ENCODE measurements at places on chromosomes 11 and 22.

DNA sequence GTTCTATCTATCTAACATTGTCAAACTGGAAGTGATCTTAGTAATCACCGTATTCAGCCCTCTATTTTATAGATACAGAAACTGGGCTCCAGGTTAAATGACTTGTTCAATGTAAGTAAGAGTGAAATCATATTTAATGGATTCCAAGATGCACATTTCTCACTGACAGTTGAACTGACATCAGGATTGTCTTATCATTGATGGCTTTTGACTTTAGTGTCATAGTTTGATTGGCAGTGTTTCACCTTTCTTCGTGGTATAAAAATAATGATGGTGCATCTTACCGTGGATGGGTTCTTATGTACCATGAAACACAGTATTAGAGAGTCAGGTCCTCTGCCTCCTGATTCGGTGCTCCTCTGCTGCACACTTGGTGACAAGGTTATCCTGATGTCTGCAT is 123.1 kb downstream of the NCAM1 start:
- DNase-seq = no peak

DNA sequence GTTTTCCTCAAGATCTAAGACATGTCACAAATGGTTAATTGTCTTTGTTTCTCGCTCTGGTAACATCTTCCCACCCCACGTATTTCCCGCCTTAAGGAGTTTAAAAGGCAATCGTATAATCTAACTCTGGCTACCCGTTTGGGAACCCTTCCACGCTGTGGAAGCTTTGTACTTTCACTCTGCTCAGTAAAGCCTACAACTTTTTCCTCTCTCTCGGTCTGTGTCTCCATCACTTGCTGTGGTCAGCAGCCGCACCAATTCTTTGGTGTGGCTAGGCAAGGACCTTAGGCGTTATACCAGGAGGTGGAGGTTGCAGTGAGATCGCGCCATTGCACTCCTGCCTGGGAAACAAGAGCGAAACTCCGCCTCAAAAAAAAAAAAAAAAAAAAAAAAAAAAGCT is 1430.1 kb downstream of the LRRC4C start:
- DNase-seq = no peak

DNA sequence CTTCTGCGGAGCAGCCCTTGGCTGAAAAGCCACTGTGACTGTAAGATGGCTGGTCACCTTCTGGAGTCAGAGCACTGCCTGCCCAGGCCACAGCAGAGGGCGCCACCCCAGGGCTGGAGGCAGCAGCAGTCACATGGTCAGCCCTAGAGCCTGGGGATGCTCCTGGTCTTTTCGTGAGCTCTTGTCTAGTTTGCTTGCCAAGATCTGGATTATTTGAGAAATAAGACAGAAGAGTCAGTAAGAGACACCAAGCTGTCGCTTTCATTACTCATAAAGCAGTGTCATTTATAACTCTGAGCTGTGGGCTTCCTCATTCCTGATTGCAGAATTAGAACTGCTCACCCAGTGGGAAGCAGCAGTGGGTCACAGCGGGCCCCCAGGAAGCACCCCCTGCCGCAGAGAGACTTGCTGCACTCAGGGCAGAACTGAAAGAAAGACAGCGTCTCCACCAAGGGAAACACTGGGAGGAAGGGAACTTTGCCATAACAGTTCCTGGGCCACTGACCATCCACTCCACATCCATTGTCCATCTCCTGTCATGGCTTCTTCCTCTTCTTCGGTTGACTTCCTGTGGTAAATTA is 56.7 kb downstream of the PPP6R2 start:
- DNase-seq = no peak

GRCh38 chr11:77065878-77066228 is 918 bp upstream of the CAPN5 start:
- DNase-seq = no peak

DNA sequence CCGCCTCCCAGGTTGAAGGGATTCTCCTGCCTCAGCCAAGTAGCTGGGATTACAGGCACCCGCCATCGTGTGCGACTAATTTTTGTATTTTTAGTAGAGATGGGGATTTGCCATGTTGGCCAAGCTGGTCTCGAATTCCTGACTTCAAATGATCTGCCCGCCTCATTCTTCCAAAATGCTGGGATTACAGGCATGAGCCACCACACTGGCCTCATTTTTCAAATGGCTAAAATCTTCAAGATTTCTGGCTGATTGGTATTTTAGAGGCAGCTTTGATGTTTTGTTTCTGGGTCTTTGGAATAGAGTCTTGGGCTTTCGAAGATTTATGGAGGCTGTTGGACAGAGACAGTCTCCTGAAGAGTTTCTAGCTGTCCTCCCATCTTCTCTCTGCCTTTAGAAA is 5.8 kb upstream of the SLC3A2 start:
- no peak for DNase-seq

GRCh38 chr11:8025816-8026215 is 38.7 kb downstream of the EIF3F start:
- DNase-seq = no peak

- DNase-seq = no peak
These were observed 699.0 kb downstream of the ETS1 start for GRCh38 chr11:127888386-127888785.

GRCh38 chr11:84882056-84882455 is 745.1 kb downstream of the DLG2 start:
- DNase-seq = no peak

- DNase-seq = no peak
These were observed 2.3 kb downstream of the ACY3 start for GRCh38 chr11:67648140-67648795.

DNA sequence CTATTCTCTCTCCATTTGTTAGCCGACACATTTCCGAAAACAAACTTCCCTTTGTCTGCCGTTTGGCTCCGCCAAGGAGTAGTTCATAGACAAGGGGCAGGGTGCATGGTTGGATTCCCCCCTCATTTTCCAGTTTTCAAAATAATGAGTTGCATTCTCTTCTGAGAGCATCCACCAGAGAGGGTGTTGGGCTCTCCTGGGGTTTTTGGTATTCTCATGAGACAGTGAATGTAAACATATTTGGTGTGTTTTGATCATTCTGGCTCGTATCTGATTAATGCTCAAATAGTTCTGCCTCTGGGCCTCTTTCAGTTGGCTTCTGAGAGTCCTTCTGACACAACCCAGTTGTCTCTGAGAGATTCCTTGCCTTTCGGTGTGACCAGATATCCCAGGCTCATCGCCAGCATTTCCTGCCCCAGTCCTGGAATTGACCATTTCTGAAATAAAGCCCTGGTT is 21.7 kb downstream of the GRAMD4 start:
- DNase-seq = no peak

DNA sequence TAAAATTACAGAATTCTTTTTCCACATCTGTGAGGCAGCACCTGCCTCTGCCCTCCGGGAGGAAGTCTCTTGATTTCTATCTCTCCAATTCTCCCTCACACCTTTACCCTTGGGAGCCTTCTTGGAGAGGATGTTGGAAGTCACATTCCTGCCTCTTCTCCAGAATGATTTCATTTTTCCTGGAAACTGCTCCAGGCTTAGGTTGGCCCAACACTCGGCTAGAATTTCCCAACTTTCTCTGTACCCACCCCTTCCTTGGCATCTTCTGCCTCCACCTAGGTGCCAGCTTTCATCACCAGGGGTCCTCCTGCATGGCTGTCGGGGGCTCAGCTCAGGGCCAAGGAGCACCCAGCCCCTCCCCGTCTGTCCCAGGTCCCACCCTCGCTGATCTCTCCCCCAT is 43.2 kb downstream of the SLCO2B1 start:
- DNase-seq = no peak

DNA sequence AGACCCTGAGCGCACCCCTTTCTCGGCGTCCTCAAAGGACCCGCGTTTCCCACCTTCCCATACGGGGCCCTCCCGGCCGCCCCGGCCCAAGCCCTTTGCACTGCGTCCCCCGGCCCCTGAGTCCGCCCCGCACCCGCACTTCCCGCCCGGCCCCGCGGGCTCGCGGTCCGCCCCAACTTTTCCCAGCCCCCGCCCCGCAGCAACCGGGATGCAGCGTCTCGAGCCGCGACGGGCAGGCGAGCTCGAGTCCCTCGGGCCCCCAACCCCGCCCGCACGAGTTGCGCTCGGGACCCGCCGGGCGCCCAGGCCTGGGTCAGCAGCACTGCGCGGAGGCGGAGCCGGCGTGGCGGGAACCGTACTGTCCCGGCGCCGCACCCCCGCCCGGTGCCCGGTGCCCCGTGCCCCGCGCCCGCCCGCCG is 371 bp downstream of the SMCO4 start:
- DNase-seq = no peak

GRCh38 chr22:30277547-30278344 is 11.1 kb upstream of the OSM start:
- DNase-seq = no peak

DNA sequence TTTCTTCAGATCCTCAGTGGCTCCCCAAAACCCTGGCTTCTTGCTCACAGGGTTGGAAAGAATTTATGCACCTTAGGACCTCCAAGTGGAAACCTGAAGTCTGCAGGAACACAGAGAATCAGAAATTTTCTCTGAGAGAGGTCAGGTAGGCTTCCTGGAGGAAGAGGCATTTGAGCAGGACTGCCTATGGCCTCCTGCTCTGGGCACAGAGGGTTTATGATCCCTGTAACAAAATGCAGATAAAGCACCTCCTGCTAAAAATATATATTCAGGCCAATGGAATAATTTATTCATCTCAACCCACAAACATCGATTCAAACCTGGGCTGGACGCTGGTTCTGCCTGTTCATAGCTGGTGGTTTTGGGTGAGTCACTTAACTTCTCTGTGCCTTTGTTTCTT is 68.1 kb upstream of the FGF3 start:
- no peak for DNase-seq

GRCh38 chr11:74256378-74257133 is 54.9 kb downstream of the P4HA3 start:
- DNase-seq = no peak

- DNase-seq = no peak
These were observed 59.6 kb downstream of the ZNRF3 start for GRCh38 chr22:28942801-28943500.

DNA sequence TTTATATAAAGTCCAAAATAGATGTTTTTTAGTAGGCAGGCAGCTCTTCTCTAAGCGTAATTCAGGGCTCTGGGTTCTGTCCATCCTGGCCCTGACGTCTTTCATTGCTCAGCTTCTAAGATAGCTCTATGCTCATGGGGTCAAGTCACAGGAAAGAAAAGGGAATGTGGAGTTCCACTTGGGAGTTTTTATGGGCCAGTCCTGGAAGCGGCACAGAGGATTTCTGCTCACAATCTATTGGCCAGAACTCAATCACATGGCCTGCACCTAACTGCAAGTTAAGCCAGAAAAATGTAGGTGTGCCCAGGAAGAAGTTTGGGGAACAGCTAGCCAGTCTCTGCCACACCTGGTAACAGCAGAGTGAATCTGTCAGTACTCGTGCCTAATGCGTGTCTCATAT is 7.4 kb upstream of the ZBTB16 start:
- DNase-seq = no peak

GRCh38 chr11:47376525-47377371 is 1.6 kb downstream of the SPI1 start:
- no peak for DNase-seq

DNA sequence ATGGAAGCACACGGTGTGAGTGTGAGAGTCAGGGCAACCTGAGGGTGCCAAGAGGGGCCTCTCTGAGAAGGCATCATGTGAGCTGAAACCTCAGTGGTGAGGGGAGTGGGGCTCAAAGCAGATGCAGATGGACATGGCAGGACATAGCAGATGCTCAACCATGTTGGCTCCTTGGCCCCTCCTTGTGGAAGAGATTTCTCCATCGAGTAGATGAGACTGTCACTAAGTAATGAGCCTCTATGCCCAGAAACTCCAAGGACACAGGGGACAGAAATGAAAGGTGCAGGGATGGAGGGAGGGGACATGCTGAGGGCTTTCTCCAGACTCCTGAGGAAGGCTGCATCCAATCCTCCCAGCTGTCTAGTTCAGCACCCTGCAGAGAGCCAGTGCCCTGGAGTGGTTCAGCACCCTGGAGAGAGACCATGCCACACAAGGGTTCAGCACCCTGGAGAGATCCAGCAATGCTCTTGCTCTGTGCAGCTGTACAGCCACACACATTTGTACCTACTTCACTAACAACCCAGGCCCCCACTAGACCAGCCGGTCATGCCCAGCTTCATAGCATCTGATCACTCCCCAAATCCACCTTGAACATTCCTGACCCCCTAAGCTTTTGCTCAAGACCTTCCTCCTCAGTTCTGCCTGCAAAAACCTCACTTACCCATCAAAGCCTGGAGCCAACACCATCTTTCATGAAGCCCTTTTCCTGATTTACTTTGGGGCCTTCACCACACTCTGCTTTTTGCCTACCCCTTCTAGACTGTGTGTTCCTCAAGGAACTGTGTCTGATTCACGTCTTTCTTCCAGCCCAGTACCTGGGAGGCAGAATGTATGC is 252.0 kb downstream of the CTTN start:
- no peak for DNase-seq

DNA sequence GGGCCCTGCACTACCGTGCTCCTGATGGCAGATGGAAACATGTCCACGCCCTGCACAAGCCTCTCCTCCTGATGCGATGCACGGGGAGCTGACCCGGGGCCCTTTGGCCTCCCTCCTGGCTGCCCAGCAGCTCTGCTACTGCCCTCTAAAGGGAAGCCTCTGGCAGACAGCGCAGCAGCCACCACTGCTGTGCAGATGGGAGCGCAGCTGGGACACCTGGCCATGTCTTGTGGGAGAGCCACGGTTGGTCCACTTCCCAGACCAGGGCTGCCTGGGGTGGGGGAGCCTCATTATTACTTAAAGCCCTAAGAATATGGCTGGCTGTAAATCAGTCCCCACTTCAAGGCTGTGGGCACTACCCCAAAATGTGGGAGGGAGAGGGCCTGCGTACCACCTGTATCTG is 38.3 kb downstream of the TBX1 start:
- no peak for DNase-seq

GRCh38 chr22:41739576-41739975 is 40.3 kb downstream of the MEI1 start:
- DNase-seq = no peak

DNA sequence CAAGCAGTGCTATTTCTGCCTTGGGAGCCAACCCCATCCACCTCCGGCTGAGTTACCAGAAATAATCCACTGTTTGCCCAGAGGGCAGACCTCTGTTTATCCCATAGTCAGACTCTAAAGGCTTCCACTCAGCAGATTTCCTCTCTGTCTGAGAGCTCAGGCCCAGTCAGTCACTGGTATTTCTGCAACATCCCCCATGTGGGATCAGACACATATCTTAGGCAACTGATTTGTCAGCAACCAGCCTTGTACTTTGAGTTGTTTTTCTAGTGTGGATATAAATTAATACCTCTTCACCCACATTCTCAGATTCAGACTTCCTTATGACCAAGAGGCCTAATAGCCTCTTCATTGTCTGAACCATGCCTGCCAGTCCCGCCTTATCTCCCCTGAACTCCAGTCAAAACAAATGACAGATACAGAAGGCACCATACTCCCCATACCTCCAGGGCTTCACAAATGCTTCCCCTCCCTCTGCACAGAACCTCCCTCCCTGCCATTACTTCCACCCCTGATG is 193.6 kb downstream of the FAM76B start:
- DNase-seq = no peak

Measured in stimulated activated CD8-positive, alpha-beta memory T cell treated with anti-CD3 and anti-CD28 coated beads, Interleukin-7, amount 100 ng/mL, for 1 hour (primary cell).